ENCODE measurements at places on chromosomes 2 and 18.

GRCh38 chr2:31286230-31286629 lies 52.3 kb downstream of the EHD3 start:
- no peaks in the 10 kb centered on the region for H3K4me1 ChIP-seq
- H3K4me3 ChIP-seq, result no peak overlapping the region
- no peak for DNase-seq

DNA sequence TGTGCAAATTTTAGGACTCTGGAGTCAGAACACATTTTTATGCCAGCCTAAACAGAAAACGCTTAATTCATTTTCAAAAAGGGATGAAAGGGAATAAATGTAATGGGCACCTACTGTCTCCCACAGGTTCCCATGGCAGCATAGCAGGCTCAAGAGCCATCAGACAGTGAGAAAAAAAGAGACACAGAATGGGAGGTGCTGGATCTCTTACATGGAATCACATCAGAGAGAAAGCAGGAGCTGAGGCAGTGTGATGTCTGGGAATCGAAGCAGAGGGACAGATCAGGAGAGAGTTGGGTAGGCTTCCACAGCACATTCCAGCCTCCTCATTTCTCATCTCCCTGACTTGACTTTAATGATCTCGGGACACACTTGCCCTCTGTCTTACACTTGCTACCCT lies 684.3 kb downstream of the KCNJ3 start:
- no peak overlapping the region for H3K4me3 ChIP-seq
- no peaks in the 10 kb centered on the region for H3K27me3 ChIP-seq
- H3K36me3 ChIP-seq, result no peaks in the 10 kb centered on the region
- no peak for DNase-seq
- H3K4me1 ChIP-seq, result peaks cover 11% of the 10 kb centered on the region
- H3K27ac ChIP-seq, result no peak overlapping the region

DNA sequence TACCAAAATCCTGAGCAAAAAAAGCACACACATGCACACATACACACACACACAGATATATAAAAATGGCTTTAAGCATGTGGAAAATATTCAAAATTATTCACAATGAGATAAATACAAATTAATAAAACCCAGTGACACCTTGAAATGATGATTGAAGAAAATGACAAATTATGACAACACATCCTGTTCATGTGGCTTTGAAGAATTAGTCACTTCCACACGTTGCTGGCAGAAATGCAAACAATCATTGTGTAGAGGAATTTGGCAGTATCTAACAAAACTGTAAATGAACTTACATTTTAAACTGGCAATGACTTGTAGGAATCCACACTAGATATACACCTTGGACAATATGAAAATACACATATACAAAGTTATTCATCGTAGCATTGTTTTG lies 95.8 kb upstream of the RGPD4 start:
- H3K4me1 ChIP-seq, result no peaks in the 10 kb centered on the region
- H3K4me3 ChIP-seq, result no peak overlapping the region
- H3K36me3 ChIP-seq, result no peaks in the 10 kb centered on the region
- no peak for DNase-seq

- H3K27ac ChIP-seq, result no peak overlapping the region
- no peaks in the 10 kb centered on the region for H3K4me1 ChIP-seq
- H3K27me3 ChIP-seq, result no peaks in the 10 kb centered on the region
- no peaks in the 10 kb centered on the region for H3K36me3 ChIP-seq
- no peak for DNase-seq
Observed at GRCh38 chr2:206647985-206648384, 5.7 kb downstream of the FAM237A start.

DNA sequence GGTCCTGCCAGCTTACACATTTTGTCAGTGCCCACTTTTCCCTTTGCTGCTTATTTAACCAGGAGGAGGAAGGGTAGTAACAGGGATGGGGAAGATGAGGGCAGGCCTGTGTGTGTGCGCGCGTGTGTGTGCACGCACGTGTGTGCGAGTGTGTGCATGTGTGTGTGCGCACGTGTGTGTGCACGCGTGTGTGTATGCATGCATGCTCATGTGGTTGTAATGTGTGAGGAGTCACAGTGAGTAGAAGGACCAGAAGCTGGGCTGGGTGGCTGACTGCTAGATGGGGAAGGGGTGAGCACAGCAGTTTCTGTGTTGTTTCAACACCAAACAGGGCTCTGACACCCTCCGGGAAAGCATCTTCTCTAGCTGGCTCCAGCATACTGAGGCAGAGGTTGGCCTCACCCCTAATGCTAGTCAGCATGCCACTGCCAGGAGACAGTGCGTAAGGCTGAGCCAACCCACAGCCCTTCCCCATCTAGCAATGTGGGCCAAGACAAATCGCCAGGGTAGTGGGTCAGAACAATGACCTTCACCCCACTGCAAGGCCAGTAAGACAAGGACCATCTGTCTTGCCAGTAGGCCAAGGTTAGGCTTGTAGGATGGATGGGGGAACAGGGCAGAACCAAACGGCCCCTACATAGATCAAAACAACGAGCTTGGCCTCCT lies 218.7 kb upstream of the SMAD2 start:
- no peak overlapping the region for H3K4me3 ChIP-seq
- no peaks in the 10 kb centered on the region for H3K27me3 ChIP-seq
- DNase-seq, result no peak
- H3K4me1 ChIP-seq, result no peaks in the 10 kb centered on the region

DNA sequence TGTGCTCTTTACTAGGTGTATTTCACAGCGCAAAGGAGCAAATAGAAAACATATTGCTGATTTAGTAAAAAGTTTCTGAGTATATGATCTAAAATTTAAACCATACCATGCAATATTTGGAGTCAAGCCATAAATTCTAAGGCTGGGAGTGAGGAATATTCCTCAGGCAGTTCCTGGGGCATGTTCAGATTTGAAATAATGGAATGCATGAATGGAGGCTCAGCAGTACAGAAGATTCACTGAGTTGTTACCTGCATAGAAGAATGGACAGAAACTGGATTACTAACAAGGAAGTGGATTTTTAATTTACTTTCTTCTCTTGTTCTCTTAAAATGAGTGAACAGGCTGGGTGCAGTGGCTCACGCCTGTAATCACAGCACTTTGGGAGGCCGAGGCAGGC lies 441.0 kb upstream of the MAP2 start:
- no peaks in the 10 kb centered on the region for H3K36me3 ChIP-seq
- H3K4me3 ChIP-seq, result no peak overlapping the region
- no peaks in the 10 kb centered on the region for H3K4me1 ChIP-seq
- no peaks in the 10 kb centered on the region for H3K27me3 ChIP-seq
- no peak overlapping the region for H3K27ac ChIP-seq

GRCh38 chr2:182652326-182652725 lies 63.7 kb upstream of the DNAJC10 start:
- H3K4me3 ChIP-seq, result no peak overlapping the region
- no peaks in the 10 kb centered on the region for H3K4me1 ChIP-seq
- no peak overlapping the region for H3K27ac ChIP-seq
- H3K36me3 ChIP-seq, result no peaks in the 10 kb centered on the region

DNA sequence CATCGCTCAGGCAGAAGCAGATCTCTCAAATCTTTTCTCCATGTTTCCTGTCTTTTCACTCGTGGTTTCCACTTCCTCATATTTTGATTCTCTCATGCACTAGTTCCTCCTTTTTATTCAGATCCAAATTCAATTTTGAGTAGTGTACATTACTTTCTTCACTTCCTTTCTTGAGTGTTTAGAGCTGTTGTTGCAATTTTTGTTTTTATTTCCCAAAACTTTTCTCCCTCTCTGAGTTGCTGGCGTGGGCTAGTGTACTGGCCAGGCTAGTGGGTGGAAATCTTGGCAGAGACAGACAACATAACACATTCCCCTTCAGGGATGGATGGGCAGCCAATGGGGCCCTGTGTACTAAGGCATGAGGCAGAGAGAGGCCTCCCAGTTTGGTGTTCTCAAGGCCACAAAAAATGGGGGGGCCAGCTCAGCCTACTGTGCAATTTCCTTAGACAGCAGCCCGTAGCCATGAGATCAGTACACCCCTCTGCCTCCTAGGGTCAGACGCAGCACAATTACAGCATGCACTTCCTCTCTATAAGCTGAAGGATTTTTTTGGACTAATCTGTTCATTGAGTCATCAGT lies 145.1 kb upstream of the PID1 start:
- no peak overlapping the region for H3K27ac ChIP-seq
- H3K36me3 ChIP-seq, result no peaks in the 10 kb centered on the region
- DNase-seq, result no peak
- H3K4me1 ChIP-seq, result no peaks in the 10 kb centered on the region
- no peaks in the 10 kb centered on the region for H3K27me3 ChIP-seq

DNA sequence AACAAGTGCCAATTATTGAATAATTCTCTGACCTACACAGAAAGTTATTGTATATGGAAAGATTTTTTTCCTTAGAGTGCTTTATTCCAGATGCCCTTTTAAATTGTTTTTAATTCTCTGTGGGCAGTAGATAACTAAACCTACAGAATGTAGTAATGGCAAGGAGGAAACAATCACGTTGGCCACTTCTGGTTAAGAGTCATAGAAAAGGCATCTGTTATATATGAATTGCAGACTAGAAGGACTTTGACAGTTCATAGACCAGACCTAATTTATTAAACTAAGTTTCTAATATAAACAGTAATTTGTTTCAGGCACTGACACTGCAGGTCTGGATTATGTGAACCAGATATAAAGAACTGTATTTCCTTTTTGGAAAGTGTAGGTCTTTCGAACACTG lies 607.5 kb downstream of the PLCL1 start:
- no peaks in the 10 kb centered on the region for H3K36me3 ChIP-seq
- no peak for DNase-seq
- H3K4me1 ChIP-seq, result no peaks in the 10 kb centered on the region
- no peaks in the 10 kb centered on the region for H3K27me3 ChIP-seq
- no peak overlapping the region for H3K27ac ChIP-seq

Measured in MM.1S (cell line).